ENCODE measurements at places on chromosomes 2 and 18. TPM values are rescaled to one million over a fixed set of nuclear protein-coding genes. Genes with fewer than 3 reads are reported as not detected.

DNA sequence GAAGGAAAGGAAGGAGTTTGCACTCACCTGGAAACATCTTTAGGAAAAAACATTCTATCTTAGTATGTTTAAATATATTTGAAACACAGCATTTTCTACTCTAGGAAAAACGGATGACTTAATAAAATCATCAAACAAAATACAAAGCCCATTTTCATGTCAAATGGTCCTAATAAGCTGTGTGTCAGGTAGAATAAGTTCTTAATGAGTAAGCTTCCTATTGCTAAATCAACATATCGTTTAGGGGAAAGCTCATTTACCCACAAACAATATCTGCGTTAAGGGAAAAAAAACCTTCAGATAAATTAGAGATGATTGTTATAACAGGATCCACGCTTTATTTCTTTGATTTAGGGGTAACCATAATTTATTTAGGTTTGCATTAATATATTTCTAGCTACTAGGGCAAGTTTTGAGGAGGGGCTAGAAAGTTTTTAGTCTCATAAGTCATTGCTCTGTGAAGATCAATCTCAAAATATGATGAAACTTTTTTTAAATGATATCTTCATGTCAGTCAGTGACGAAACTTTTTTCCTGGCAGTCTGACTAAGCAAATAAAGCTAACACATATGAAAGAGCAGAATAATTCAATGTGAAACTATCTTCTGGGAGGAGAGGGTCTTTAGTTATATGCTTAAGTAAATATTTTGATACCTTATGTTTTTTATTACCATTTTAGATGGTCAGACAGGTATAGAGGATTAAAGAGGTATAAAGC is 147.1 kb downstream of the WDSUB1 start:
- no peak for DNase-seq

GRCh38 chr2:130755256-130756052 is at the start of gene AMER3:
Gene AMER3, plus strand, starts transcription at chr2:130755540. Its CDS starts 6,533 bp downstream, at chr2:130762073.
- no peak for DNase-seq

DNA sequence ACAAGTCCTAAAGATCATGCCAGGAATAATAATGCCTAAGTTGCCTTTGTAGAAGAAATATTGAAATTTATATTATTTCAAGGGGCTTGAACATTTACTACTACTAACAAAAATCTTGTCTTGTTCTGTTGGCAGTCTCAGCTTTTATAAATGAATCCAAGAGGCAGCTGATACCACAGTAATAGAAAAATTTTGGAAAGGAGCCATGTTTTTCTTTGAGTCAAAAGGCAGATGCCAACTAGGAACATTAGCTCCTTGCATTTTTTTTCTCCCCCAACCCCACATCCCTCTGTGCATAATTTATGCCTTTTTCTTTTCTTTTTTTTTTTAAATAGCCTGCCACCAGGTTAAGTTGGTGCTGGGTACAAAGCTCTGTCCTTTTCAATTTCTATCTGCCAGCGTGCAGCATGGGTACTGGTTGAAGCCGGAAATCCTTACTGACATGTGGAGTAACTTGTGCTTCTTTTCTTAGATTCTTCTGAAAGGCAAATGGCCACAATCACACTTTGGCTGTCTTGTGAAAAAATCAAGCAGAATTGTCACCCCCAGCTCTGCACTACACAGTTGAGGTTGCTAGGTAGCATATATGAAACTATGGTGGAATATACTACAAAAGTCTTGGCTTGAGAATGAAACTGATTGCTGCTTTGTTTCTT is 98.8 kb downstream of the RHBDD1 start:
- no peak for DNase-seq

TCF4 gene
- 178 TPM for total RNA-seq

REEP1 gene
- 20.9 TPM for total RNA-seq
